ENCODE measurements at places on chromosomes 13 and 19. TPM values are rescaled to one million over a fixed set of nuclear protein-coding genes. Genes with fewer than 3 reads are reported as not detected.

Gene TUBB4A
- 27.6 TPM for polyA plus RNA-seq

Gene ZNF600
- 9.2 TPM for polyA plus RNA-seq

Gene LAIR1
- 3.2 TPM for polyA plus RNA-seq

Gene CUL4A
- polyA plus RNA-seq = 99.5 TPM

Gene APC2
- 1.3 TPM for polyA plus RNA-seq

Gene ZNF177
- polyA plus RNA-seq = 14.3 TPM

Gene KLF2
- polyA plus RNA-seq = 15.3 TPM

Gene NPAS1
- 1.3 TPM for polyA plus RNA-seq

Gene FUT3
- polyA plus RNA-seq = 1.2 TPM

Gene CILP2
- 0.17 TPM for polyA plus RNA-seq

Gene MATK
- polyA plus RNA-seq = 0.96 TPM

Gene KLHL1
- 0.55 TPM for polyA plus RNA-seq

Gene ZNF665
- polyA plus RNA-seq = 11.7 TPM

All from left kidney (tissue), 8 donors.